ENCODE measurements at places on chromosomes 12 and 14.

DNA sequence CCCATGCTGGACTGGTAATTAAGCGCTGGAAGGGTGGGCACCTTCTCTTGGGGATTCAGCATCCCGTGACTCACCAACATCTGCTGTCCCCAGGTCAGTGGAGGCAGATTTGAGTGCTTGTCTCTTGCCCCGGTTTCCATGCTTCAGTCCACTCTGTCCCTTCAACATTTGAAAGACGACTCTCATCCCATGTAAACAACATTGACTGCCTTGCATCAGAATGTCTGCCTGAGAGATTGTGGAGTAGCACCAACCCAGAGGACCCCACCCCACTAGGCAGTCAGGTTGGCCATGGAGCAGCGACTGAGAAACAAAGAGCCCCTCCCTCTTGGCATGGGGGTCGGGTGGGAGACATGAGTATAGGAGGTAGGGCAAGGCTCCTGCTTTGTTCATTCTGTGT lies 4.9 kb upstream of the STAC3 start:
- no peak for DNase-seq

DNA sequence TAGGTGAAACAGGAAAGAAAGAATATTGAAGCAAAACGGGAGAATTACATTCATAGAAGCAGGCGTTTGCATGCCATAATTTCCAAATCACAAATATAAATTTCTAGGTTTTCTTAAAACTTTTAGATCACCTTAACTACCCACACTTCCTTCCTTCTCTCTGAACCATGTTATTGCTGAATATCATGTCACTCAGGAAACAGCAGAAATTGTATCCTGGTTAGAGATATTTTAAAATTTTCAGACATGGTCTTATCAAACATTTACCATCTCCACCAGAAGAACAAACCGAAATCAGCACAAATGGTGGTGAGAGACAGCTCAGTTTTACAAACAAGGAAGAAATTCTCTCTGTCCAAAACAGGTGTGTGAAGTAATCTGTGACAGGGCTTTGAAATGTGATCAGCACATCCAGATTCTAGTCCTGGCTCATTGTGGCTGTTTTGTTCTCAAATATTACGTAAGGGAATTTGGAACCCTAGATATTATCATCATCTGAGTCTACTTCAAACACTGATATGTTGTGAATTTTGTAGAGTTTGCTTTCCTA lies 16.3 kb downstream of the TESPA1 start:
- no peak for DNase-seq

GRCh38 chr14:70808416-70809224 lies 693 bp downstream of the MAP3K9 start:
- peak; percentile 17 for DNase-seq

DNA sequence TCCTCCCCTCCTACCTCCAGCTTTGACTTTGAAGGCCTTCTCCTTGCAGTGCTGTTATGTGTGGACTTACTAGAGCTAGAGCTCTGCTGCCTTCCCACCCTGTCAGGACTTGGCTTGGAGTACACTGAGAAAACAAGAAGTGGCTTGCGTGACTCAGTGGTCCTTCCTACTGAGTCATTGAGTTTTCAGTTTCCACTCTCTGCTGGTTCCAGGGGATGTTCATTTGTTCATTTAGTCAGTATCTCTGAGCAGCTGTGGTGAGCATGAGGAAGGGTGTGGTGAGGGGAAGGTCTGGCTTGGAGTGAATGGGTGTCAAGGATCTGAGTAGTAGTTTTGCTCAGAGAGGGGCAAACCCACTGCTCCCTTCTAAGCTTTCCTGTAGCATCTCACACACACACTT lies 17.2 kb upstream of the ELK3 start:
- DNase-seq, result peak; percentile 63

GRCh38 chr14:72787841-72788240 lies 106.1 kb downstream of the DPF3 start:
- no peak for DNase-seq

- DNase-seq, result no peak
These were observed 190.8 kb upstream of the C14orf180 start for GRCh38 chr14:104388541-104389325.

DNA sequence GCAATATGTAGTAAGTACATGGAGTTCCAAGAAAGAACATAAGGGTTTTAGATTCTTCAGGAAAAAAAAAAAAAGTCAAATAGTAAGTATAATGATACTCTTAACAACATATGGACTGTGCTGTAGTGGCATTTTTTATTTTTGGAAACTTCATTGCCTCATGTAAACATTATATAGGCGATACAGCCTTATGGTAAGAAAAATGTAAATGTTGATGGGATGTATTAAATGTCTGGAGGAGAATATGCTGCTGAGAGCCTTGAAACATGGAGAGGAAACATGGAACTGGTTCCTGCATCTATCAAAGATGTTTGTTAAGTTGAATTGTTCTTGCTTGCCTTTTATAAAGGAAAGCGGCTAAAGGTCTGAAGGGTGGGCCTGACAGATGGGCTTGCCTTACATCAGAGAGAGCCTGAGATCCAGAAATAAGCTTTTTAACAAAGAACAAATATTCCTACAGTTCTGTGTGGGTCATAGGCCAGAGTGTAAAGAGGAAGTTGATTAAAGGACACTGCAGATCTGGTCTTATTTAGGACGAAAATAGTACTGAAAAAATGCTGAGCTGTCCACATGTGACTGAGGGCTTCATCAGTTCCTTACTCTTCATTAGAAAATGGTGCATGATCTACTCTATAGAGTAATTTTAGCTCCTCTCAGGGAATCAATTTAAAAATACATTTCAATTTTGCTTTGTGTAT lies 448.1 kb upstream of the DCN start:
- DNase-seq, result no peak

DNA sequence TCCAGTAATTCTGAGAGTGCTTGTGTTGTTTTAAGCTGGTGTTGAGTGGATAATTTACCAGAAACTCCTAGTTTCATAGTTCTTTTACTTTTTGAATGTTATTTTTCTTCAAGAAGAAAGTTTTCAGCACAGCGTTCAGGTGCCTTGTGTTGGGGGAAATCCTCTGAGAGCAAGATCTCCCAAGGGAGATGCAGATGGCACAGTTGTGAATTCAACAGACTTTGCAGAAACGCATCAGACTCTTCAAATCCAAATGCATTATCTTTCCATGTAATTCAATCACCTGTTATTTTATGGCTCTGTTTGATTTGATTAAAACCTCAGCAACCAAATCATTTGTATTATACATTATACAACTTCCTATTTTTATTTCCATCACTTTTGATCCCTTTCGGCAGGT lies 439.9 kb downstream of the EGLN3 start:
- DNase-seq, result no peak

GRCh38 chr14:54683882-54684794 lies 117.2 kb downstream of the SAMD4A start:
- no peak for DNase-seq

- DNase-seq, result no peak
These were observed 41.6 kb downstream of the FBXO21 start for GRCh38 chr12:117148642-117149041.

DNA sequence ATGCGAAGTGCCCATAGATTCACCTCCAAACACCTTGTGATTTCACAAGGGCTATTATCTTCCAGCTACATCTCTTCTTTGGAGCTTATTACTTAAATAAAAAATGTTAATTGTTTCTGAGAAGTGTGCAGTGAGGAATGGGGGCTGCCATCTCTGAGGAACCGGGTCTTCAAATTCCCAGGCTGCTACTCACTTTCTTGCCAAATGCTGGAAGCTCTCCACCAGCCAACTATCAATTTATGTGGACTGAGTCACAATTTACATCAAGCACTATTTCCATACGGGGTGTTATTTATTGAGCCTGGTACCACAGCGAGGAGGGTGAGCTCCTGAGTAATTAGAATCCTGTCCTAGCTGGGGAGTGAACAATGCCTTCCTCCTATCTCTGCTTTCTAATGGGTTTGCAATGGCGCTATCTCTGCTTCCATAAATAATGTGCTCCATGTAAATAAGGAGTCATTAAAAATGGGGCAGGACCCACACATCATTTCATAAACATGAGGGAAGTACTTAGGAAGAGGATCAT lies 898.3 kb downstream of the VRK1 start:
- DNase-seq, result no peak

GRCh38 chr14:88866305-88866704 lies 41.9 kb downstream of the TTC8 start:
- DNase-seq, result no peak

GRCh38 chr12:130014485-130014807 lies 110.6 kb upstream of the TMEM132D start:
- DNase-seq, result no peak

- no peak for DNase-seq
These were observed 20.6 kb upstream of the EML1 start for GRCh38 chr14:99772371-99773283.

- no peak for DNase-seq
These were observed 98.6 kb downstream of the SCARB1 start for GRCh38 chr12:124764870-124765580.

DNA sequence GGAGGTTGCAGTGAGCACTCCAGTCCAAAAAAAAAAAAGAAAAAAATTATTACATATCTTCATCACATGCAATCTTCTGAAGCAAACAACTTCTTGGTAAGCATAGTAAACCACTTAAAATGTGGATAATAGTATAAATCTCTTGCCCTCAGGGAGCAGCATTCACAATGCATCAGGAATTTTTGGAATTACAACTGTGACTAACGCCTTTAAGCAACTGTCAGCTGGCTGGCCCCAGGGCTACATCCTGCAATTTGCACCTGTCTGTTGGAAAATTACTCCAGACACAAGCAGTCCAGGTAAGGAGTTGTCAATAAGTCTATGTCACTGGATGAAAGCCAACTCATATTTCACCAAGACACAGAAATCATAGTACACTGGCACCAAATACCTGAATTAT lies 5.5 kb upstream of the SLC7A7 start:
- DNase-seq, result no peak

DNA sequence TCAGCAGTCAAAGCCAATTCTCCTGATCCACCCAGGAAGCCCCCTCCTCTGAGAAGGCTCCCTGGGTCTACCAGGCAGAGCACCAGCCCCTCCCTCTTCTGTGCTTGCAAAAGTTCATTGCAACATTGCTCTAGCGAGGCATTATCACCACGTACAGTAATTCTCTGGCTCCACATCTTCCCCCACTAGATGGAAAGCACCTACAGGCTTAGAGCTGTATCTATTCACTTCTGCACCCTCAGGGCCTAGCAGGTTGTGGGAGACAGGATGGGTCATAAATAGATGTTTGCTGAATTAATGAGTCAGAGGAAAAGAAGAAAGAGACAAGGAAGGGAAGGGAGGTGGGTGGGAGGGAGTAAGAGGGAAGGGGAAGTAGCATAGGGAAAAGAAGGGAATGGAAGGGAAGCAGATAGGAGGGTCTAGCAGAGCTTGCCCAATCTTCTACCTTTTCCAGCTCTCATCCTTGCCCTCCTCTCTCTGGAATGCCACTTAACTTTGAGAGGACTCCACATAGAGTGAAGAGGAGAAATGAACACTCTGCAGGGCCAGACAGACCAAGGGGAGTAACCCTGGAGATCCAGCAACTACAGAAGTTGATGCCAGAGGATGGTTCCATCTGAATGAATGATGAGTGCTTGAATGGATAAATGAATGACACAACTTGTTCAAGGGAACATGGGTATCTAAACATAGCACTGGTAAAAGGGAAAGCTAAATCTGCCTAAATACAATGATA lies 42.0 kb upstream of the NT5DC3 start:
- no peak for DNase-seq

DNA sequence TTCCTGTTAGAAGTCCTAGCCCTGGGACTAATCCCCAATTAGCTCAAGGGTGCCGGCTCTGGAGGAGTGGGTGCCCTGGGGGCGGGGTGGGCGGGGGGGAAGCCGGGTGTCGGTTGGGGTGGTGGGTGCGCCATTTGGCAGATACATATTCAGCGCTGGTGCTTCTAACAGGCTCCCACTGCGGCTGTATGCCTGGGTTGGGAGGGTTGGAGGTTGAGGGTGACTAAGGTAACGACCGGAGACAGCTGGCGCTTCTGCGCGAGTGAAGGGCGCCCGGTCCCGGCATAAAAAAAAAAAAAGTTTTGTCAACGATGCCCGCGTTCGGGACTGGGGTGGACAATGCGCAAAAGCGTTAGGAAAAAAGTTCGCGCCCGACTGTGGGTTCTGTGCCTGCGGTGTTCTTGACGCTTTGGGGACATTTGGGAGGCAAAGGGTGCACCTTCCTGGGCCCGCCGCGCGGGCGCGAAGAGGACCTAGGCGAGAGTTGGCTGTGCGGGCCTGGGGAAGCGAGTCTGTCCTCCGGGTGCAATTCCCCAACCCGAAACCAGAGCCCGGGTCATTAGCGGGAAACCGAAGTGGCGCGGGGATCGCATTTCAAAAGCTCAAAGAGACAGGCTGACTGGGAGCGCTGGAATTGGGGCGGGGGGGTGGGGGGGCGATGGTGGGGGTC lies 19.2 kb downstream of the TBX3 start:
- no peak for DNase-seq

- no peak for DNase-seq
These were observed 191.1 kb upstream of the PRICKLE1 start for GRCh38 chr12:42780671-42781070.

DNA sequence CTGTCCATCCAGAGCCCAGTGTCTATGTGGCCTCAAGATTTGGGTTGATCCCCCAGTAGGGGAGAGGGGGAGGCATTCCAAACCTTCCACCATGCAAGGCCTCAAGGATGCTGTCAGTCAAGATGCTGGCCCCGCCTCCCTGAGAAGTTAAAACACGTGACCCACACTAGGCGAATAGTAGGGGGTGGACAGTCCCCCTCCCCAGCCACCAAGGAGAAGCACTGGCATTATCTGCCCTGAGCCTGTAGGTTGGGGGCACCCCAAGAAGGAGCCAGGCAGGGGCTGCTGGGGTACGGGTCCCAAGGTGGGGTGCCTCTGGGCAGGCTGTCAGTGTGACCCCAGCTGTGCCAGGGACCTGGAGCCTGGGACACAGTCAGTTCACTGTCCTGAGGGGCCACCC lies 2.3 kb downstream of the SLC25A29 start:
- no peak for DNase-seq

- DNase-seq, result no peak
These were observed 87.1 kb downstream of the FBXL14 start for GRCh38 chr12:1507308-1507707.

GRCh38 chr12:73225371-73225937 lies 953.3 kb downstream of the TRHDE start:
- DNase-seq, result no peak

- DNase-seq, result no peak
These were observed 115.4 kb upstream of the OVCH1 start for GRCh38 chr12:29612912-29613311.

- DNase-seq, result no peak
These were observed 30.8 kb upstream of the PNMA1 start for GRCh38 chr14:73744874-73745529.

GRCh38 chr14:22561661-22562579 lies 27.1 kb downstream of the DAD1 start:
- no peak for DNase-seq

DNA sequence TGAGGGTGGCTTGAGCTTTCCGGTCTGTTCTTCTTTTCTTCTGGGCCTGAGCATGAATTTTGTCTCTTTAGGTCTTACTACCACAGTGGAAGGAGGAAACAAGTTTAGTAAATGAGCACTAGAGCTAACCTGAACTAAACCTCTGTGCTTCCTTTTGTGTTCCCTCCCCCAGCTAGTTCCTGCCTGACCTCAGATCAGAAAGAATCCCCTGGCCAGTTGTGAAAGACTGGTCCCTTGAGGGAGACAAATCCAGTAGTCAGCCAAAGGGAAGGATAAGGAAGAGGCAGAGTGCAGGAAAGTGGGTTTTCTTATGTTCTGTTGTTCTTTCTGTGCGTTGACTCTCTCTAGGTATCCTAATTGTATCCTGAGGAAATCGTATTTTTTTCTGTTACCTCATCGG lies 17.5 kb downstream of the ZNF664 start:
- DNase-seq, result no peak

All from stimulated activated CD4-positive, alpha-beta T cell treated with anti-CD3 and anti-CD28 coated beads, Interleukin-12 subunit alpha, Interleukin-12 subunit beta, amount 100 ng/mL, for 24 hours (primary cell).